ENCODE measurements at places on chromosomes 12 and 14. TPM values are rescaled to one million over a fixed set of nuclear protein-coding genes. Genes with fewer than 3 reads are reported as not detected.

SLC7A7 gene
- 2.0 TPM for total RNA-seq

ACOT6 gene
- not detected for total RNA-seq

KRT72 gene
- not detected for total RNA-seq

GRCh38 chr14:61466905-61467280 lies 145.5 kb downstream of the PRKCH start:
- H3K4me1 ChIP-seq: peaks cover 10% of the 10 kb centered on the region
- no peak for DNase-seq
- no peaks in the 10 kb centered on the region for H3K36me3 ChIP-seq
- H3K4me3 ChIP-seq: no peak overlapping the region

GRCh38 chr12:30533558-30534265 lies 162.0 kb downstream of the IPO8 start:
- DNase-seq: no peak
- H3K36me3 ChIP-seq: no peaks in the 10 kb centered on the region
- no peak overlapping the region for H3K27ac ChIP-seq
- no peak overlapping the region for H3K4me3 ChIP-seq
- H3K4me1 ChIP-seq: peaks cover 3% of the 10 kb centered on the region

GRCh38 chr12:105462831-105463230 lies 132.3 kb downstream of the C12orf75 start:
- peaks cover 1% of the 10 kb centered on the region for H3K4me1 ChIP-seq
- H3K4me3 ChIP-seq: no peak overlapping the region
- H3K27me3 ChIP-seq: no peaks in the 10 kb centered on the region
- H3K36me3 ChIP-seq: no peaks in the 10 kb centered on the region

GRCh38 chr12:123829561-123829960 lies 67.5 kb downstream of the DNAH10 start:
- no peaks in the 10 kb centered on the region for H3K36me3 ChIP-seq
- H3K27ac ChIP-seq: no peak overlapping the region
- H3K4me1 ChIP-seq: no peaks in the 10 kb centered on the region
- no peak for DNase-seq

DNA sequence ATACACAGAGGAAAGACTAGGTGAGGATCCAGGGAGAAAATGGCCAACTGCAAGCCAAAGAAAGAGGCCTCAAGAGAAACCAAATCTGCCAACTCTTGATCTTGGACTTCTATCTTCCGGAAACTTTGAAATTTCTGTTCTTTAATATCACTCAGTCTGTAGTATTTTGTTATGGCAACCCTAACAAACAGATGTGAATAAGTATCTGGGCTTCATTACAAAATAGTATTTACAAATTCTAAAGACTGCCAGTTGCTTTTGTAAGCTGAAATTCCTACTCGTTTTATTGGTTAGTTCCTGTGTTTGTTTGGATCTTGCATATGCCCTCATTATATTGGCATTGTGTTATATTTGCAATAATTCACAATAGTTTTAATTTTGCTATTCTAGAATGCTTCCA lies 143.2 kb upstream of the USP15 start:
- no peaks in the 10 kb centered on the region for H3K4me1 ChIP-seq
- no peak for DNase-seq
- no peaks in the 10 kb centered on the region for H3K36me3 ChIP-seq

- no peak overlapping the region for H3K4me3 ChIP-seq
- no peak for DNase-seq
- H3K4me1 ChIP-seq: peaks cover 4% of the 10 kb centered on the region
- no peaks in the 10 kb centered on the region for H3K27me3 ChIP-seq
These were observed 158.8 kb upstream of the PRMT8 start for GRCh38 chr12:3332188-3332587.

All from ovary (tissue), 10 donors.